ENCODE measurements at places on chromosomes 13 and 19.
A peak's percentile ranks its signal among the peaks of the same experiment; 100 is the strongest.

- DNase-seq = no peak
Observed at GRCh38 chr13:25682276-25682675, 310.5 kb downstream of the ATP8A2 start.

DNA sequence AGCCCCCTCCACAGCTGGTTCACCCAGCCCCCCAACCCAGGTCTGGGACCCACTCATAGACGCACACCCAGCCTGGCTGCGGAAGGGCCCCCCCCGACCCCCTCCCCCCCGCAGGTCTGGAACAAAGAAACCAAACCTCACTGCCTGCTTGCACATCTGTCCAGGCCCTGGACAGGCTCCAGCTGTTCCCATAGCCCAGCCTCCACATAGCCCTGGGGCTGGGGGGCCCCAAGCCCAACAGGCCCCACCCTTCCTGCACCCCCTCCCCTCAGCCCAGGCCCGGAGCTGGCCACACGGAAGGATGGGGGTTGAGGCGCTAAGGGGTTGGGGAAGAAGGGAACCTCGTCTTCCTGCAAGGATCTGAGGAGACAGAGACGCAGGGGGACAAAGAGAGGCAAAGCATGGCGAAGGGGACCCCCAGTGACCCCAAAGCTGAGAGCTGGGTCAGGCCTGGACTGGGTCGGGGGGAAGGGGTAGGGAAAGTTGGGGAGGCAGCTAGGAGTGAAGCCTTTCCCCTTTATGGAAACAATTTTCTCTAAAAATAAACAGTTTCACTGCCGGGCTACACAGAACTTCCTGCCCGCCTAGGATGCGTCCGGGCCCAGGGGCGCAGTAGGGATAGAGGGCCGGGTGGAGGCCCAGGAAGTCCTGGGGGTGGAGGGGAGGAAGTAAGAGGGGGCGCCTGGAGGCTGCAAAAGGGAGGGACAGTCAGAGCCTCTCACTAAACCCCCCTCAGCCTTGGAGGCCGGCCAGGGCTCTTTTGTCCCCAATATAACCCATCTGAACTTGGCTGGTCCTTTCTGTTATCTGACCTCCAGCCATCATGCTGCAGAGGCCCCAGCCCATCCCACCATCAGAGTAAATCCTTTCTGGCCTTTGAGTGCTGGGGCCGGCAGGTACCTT, 2.4 kb downstream of the KANK2 start:
- no peak for DNase-seq

- no peak for DNase-seq
Observed at GRCh38 chr19:2574478-2574931, 98.6 kb downstream of the GADD45B start.

DNA sequence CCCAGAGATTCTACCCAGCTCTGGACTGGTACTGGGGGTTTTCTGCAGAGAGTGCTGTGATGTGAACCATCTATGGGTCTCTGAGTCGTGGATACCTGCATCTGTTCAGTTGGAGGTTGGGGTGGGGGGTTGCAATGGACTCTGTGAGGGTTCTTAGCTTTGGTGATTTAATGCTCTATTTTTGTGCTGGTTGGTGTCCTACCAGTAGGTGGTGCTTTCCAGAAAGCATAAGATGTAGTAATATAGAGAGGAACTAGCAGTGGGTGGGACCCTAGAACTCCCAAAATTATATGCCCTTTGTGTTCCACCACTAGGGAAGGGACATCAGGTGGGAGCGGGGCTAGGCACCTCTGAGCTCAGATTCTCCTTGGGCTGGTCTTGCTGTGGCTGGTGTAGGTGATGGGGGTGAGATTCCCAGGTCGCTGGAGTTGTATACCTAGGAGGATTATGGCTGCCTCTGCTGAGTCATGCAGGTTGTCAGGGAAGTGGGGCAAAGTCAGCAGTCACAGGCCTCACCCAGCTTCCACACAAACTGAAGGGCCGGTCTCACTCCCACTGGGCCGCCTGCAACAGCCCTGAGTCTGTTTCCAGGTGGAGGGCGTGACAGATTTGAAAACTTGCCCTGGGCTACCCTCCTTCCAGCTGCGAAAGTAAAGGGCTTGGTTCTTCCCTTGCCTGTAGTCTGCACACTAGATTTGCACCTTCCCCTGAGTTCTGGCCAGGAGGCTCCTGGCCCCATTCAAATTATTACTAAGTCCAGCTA, 573.0 kb upstream of the SLITRK1 start:
- no peak for DNase-seq

- no peak for DNase-seq
Observed at GRCh38 chr13:60211548-60211947, 47.8 kb upstream of the DIAPH3 start.

DNA sequence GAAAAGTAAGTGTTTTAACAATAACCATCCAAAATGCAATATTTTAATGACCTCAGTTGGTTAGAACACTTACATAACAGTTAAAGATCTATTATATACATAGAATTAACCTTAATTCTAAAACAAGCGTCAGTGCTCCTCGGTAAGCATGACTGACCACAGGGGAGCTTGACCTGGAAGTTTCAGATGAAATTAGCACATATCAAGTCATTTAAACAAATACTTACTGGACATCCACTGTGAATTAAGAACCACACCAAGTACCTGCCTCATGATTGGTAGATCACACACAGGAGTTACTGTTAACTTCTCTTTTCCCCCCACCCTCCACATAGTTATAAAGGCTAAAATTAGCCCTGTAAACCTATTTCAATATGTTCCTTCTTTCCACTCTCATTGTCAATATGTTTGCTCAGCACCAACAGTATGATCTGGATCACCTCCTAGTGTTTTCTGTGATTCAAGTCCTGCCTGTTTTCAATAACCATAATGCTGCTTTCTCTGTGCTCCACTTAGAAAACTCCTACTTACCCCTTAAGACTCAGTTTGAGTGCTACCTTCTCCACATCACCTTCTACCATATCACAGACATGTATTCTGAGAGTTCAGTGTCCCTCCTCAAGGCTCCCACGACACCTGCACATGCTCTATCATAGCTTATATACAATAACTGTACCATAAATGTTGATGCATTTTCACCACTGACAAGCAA, 209.0 kb downstream of the VWA8 start:
- DNase-seq = no peak

DNA sequence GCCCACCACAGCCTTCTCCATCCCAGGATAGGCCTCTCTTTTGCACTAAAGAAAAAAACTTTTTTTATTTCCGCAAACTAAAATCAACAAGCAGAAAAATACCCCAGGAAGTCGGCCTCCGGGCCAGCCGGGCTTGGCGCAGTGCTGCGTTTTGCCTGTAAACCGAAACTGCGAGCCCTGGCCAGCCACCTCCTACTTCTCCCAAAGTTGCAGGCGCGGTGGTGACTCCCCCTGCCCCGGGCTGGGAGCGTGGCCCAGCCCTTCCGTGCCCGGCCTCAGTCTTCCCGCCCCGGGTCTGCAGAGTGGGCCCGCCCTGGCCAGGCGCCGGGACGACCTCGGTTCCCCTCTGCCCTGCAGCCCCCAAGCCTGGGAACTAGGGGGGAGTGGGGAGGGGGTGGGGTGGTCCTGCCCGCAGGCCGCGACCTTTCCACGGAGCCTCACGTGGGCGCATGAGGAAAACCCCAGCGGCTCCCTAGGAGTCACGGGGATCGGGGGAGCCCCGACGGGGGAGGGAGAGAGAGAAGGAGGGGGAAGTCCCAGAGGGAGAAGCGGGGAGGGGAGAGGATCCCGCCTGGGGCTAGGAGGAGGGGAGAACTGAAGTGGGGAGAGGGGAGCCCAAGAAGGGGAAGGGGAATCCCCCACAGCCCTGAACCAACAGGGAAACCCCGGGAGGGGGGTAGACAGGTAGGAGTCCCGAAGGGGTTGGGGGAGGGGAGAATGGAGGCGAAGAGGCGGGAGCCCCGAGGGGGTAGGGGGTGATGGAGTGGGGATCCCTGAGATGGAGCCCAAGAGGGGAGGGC, 3.0 kb downstream of the GADD45B start:
- DNase-seq = peak; percentile 61

- no peak for DNase-seq
Observed at GRCh38 chr19:45251452-45252354, 632 bp downstream of the MARK4 start.

- DNase-seq = no peak
Observed at GRCh38 chr19:55702131-55702627, 27.2 kb downstream of the EPN1 start.

GRCh38 chr13:65756071-65756671, 1474.0 kb downstream of the PCDH9 start:
- DNase-seq = no peak

DNA sequence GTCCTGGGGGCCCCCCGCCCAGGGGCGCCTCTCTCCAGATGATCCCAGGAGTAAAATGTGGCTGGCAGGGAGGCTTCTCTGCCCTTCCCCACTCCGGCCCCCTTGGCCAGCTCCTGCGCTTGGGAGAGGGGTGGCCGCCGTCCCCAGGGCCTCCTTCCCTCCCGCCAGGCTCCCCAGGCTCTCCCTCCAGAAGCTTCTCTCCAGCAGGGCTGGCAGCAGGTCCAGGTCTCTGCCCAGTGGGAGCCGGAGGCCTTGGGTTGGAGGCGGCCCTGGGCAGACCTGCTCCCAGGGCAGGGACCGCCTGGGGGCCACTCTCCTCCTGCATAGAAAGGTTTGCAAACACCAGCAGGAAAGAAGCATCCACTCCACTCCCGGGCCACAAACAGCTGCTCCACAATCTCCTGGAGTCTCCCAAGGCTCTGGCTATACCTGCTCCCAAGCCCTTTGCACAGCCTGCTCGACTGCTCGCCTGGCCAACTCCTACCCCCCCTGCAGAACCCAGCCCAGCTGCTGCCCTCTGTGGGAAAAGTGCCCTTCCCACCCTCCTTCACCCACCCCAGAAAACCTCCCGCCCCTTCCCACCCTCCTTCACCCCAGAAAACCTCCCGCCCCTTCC, 26.0 kb downstream of the SBNO2 start:
- DNase-seq = no peak

DNA sequence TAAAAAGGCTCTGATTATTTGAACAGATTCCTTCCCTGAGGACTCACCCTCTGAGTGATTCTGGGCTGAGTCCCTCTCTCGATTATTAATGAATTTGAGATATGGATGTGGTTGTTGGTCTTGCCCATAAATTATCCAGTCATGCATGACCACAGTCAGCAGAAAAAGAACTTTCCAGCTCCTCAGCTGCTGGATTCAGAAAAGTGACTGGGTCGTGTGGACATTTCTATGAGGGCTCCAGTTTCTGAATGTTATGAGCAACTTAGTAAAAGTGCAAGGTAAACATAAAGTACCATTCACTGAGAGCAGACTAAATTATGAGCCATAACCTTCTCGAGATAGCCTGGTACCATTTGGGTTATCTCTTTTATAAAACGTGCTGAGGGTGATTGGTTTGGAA, 100.1 kb upstream of the CLDN10 start:
- no peak for DNase-seq

DNA sequence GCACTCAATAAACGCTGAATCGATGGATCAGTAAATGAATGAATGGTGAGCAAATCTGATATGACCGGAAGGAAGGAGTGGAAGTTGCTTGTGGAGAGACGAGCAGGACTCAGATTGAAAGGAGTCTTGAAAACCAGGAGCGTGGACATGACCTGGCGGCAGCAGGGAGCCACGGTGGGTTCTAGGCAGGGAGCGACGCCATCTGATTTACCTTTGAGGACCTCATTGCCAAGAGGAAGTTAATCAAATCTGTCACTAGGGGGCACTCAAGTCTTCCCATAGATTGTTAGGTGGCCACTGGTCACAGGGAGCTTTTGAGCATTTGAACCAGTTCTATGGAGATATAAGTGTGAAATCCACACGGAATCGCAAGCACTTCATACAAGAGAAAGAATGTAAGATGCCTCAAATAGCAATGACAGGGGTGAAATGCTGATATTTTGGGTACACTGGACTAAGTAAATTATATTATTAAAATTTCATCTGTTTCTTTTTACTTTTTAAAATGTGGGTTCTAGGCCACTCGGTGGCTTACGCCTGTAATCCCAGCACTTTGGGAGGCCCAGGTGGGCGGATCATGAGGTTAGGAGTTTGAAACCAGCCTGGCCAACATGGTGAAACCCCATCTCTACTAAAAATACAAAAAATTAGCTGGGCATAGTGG, 9.2 kb upstream of the FBN3 start:
- no peak for DNase-seq

GRCh38 chr19:12237143-12237839, 57.4 kb downstream of the ZNF44 start:
- DNase-seq = no peak

GRCh38 chr19:32809254-32809653, 60.3 kb downstream of the SLC7A9 start:
- DNase-seq = no peak
